ENCODE measurements at places on chromosomes 6 and 20.

- no peak for DNase-seq
Observed at GRCh38 chr20:38842026-38842425, 36.5 kb downstream of the PPP1R16B start.

DNA sequence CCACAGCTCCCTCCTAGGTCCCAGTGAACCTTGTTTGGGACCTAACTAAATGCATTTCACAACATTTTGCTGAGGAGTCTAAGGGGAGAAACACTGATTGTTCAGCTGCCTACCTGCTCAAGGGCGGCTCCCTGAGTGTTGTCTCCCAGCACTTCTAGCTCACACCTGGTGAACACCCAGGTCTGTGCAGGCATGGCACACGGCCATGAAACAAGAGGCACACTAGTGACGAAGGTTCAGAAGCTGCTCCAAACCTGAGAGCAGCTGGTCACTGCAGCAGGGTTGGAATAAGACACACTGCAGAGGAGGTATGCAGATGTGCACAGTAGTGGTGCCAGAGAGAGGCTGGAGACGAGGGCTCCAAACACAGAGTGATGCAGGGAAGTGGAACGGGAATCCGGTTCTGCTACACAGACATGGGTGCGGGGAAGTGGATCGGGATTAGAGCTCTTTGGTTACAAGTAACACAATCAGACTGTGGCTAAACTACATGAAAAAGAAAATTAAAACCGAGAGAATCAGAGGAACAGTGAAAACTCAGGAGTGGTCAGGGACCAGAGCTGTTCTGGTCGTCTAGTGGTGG lies 486.1 kb upstream of the CDH4 start:
- DNase-seq = no peak

DNA sequence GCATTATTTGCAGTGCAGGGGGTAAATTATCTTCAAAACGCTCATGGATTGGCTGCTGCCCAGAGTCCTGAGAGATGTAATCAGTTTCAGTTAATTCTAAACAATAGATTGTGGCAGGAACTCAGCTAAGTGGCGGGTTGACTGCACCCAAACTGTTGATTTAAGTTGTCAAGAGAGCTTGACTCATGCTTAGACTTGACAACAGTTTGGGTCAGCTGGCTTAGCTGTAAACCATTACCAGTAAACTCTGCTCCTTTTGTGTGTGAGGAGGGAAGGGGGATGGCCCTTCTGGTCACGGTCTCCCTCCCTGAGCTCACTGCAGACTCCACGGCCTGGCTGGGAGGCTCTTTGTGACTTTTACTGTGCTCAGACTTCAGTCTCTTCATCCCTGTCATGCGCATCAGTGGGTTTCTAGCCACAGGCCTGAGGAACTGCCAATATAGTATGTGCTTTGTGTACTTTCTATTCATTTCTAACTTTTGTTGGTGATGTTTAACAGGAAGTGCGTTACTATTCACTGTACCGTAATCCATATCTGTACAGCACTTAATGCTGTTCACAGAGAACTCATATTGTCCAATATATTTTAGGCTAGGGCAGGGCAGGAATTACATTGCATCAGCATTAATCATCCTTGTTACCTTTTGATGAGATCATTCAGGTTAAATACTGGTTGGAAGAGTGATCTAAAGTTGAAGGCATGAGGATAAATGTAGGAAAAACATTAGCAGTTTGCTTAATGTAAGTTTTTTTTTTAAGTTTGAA lies 488.3 kb downstream of the CDKAL1 start:
- no peak for DNase-seq

GRCh38 chr6:89002523-89002922 lies 39.1 kb upstream of the RNGTT start:
- no peak for DNase-seq

- DNase-seq = no peak
Observed at GRCh38 chr6:143559051-143559660, 47.6 kb upstream of the FUCA2 start.

DNA sequence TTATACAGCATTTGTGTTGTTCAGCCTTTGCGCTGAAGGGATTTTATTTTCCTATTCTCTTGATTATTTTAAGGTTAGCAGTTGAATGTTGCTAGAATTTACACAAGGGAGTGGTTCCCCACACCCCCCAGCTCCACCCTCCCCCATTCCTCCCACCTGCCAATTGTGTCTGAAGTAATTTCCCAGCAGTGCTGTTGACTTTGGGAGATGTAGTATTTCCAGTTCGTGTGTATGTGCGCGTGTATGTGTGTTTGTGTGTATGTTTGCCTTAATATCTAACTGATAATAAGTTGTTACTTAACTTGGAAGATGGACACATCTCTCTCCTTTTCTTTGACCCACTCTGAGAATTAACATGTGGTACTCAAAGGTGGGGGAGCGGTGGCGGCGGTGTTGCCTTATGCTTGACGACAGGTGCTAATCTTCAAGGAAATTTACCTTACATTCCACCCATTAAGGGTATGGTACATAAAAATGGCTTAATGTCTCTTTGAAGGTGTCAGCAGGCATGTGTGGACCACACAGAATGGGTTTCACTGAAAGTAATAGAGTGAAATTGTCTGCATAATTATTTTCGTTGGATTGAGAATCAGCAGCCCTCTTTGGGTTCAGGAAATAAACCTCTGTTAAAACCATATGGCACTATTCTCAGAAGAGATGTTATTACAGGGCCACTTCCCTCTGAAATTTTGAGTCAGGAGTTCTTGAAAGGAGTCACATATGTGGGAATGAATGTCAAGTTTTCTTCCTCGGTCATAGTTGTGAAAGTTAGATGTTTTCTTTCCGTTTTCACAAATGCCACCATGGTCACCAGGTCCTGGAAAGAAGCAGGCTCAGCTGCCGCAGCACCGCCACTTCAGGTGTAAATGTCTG lies 95.6 kb upstream of the SUPT3H start:
- DNase-seq = no peak

GRCh38 chr6:109790131-109790530 lies 99.0 kb downstream of the FIG4 start:
- DNase-seq = no peak

- DNase-seq = no peak
Observed at GRCh38 chr20:6914986-6915385, 147.5 kb downstream of the BMP2 start.

DNA sequence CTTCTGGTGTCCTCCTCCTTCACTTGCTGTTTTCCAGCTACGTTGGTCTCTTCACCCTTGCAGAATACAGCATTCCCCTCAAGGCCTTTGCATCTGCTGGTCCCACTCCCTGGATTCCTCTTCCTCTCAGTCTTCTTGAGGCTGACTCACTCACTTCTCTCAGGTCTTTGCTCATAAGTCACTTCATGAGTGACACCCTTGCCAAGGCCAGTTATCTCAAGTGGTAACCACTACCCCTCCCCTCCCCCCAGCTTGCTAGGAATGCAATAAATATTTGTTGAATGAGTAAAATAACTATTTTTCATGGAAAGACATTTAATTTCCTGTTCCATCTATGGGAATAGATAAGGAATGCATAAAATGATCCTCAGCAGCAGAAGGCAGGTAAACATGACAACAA lies 131.7 kb downstream of the PLCB4 start:
- DNase-seq = no peak

- no peak for DNase-seq
Observed at GRCh38 chr6:18485660-18486435, 98.7 kb downstream of the RNF144B start.

- DNase-seq = no peak
Observed at GRCh38 chr6:170347091-170347490, 40.5 kb downstream of the FAM120B start.

DNA sequence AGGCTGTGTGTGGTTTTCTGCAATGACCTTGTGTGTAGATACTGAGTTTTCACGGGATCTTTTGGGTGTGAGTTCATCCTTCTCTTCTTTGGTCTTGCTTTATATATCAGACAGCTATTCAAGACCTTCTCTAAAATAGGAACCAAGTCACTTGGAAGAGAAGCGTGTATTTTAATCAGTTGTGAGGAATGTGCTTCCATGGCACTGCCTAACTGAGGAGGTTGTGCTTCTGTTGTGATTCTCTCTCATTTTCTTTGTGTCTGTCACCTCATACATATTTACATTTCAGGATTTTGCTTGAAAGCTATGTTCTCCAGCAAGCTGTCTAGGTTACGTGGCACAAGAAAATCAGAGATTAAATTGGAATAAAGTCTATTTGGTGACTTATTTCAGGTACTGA lies 428.7 kb downstream of the QKI start:
- DNase-seq = no peak

GRCh38 chr20:6007094-6007528 lies 46.7 kb downstream of the LRRN4 start:
- no peak for DNase-seq

DNA sequence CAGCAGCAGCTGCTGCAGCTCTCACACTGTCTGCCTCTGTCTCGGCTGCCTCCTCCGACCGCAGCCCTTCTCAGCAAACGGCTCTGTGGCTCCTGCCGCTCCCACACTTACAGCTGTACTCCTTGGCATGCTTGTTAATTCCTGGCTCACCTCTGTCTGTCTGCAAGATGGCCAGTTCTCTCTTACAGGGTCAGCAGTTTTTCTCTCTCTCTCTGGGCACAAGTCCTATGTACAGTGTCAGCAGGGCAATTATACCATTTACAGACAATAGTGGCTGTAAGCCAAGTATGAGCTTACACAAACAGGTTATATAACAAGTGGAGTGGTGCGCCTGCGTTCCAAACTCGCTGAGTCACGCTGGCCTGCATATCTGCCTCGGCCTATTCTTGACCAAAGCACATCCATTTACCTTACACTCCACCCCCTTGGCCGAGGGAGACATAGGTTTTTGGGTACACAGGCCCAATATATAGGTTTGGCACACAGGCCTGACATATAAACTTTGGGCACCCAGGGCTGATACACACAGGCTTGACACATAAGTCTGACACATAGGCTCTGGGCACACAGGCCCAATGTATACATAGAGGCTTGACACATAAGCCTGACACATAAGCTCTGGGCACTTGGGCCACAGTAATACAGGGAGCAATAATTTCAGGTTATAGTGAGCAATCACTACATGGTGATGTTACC lies 4.4 kb downstream of the ZKSCAN3 start:
- no peak for DNase-seq

- DNase-seq = no peak
Observed at GRCh38 chr6:60671369-60671768, 1614.7 kb downstream of the KHDRBS2 start.

- DNase-seq = no peak
Observed at GRCh38 chr6:144232176-144232831, 52.8 kb upstream of the UTRN start.

DNA sequence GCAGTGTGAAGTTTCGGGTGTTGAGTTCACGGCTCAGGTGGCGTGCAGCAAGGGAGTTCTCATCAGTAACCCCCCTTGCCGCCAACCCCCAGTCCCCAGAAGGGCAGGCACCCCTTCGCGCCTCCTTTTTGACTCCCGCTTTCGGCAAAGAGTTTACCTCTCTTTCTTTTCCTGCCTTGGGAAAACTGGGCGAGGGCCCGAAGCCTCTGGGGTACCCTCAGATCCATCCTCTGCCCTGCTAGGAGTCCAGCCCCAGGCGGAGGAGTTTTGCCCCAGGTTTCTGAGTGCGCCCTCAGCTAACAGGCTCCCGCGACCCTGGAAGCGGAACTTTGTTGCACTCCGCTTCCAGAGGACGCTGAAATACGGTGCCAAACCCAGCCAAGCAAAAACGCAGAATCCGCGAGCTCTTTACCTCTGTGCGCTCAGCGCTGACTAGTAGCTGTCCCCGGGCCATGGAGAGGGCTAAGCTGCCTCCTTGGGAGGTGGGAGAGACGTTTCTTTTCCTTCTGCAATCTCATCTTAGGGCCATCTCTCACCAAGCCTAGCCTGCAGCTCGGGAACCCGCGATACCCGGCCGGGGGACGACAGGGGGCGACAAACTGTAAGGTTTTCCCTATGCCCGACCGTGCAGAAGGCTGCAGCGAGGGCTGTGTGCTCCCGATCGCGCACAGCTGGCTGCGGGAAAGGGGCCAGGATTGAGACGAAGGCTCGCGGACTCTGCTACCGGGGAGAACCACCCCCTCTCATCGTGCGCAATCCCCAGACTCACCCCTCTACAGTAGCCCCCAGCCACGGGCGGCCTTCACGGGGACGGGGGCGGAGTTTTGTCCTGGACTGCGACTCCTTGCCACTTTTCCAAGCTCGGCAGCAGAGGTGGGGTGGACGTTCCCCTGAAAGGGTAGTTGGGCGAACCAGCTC lies 2.7 kb upstream of the PAX1 start:
- no peak for DNase-seq

GRCh38 chr6:53301801-53302537 lies 46.8 kb downstream of the ELOVL5 start:
- DNase-seq = no peak

DNA sequence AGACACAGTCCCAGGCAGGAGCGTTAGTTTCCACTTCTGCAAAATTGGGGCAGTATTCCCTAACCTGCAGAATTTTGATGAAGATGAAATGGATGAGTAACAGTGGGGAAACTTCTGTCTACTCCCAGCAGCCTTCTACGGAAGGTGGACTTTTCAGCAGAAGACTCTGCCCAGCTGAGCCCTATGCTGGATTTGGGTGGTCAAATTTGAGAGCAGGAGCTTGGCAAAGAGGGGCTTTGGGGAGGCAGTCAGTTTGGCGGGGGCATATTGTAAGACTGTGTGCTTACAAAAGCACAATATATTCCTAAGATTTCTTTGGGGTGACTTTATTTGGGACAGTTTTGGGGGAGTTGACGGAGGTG lies 5.4 kb upstream of the SDCBP2 start:
- no peak for DNase-seq

DNA sequence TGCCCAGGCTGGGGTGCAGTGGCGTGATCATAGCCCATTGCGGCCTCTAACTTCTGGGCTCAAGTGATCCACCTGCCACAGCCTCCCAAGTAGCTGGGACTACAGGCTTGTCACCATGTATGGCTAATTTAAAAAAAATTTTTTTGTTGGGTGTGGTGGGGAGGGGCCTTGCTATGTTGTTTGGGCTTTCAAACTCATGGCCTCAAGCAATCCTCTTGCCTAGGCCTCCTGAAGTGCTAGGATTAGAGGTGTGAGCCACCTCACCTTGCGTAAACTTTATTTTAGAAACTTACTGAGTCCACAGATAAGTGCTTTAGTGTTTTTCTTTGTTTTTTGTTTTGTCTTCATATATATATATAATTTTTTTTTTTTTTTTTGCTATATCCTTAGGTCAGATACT lies 9.1 kb downstream of the SMAP1 start:
- no peak for DNase-seq

DNA sequence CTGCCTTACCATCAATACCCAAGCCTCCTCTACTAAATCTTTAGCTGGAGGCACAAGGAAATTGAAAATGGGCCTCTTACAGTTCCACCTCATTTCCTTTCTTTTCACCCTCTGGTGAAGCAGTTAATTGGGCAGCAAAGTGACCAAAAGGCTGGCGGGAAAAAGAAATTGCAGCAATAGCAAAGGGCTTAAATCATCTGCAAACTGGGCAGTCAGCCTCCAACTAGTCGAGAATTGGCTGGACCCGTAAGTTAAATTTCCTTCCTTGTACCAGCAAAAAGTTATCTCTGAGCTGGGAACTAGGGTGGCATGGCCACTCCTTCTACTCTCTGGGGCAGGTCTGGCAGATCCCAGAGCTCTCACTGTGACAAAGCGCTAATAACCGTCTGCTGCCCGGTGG lies 33.5 kb downstream of the GHRH start:
- DNase-seq = no peak

DNA sequence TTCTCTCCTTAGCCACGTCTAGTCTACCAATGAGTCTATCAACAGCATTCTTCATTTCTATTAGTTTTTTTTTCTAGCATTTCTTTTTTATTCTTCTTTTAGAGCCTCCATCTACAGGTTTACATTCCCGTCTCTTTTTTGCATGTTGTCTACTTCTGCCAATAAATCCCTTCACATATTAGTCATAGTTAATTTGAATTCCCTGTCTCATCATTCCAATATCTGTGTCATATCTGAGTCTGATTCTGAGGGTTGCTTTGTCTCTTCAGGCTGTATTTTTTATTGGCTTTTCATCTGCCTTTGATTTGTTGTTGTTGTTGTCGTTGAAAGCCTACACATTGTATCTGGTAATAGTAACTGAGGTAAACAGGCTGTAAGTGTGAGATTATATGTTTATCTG lies 104.6 kb downstream of the HMGCLL1 start:
- no peak for DNase-seq

All from stimulated activated CD8-positive, alpha-beta memory T cell treated with anti-CD3 and anti-CD28 coated beads, Interleukin-7, amount 100 ng/mL, for 1 hour (primary cell).